ENCODE measurements at places on chromosomes 3 and 15.

- DNase-seq, result no peak
These were observed 104.2 kb downstream of the AGBL1 start for GRCh38 chr15:86183596-86184491.

DNA sequence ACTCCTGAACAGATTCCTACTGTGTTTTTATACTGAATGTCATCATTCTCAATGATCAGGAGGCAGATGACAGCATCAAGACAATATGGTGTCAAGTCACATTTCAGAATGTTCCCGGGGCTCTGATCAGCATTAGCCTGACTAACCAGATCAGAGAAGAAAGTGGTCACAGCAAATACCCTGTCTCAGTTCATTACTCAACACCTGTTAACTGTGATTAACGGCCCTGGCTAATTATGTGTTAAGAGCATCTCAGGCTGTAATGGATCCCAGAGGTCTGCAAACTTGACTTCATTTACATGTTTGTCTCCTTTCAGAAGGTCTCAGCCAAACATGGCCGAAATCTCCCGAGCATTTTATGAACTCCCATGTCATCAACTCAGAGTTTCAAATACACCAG lies 833.7 kb downstream of the FHIT start:
- no peak for DNase-seq

DNA sequence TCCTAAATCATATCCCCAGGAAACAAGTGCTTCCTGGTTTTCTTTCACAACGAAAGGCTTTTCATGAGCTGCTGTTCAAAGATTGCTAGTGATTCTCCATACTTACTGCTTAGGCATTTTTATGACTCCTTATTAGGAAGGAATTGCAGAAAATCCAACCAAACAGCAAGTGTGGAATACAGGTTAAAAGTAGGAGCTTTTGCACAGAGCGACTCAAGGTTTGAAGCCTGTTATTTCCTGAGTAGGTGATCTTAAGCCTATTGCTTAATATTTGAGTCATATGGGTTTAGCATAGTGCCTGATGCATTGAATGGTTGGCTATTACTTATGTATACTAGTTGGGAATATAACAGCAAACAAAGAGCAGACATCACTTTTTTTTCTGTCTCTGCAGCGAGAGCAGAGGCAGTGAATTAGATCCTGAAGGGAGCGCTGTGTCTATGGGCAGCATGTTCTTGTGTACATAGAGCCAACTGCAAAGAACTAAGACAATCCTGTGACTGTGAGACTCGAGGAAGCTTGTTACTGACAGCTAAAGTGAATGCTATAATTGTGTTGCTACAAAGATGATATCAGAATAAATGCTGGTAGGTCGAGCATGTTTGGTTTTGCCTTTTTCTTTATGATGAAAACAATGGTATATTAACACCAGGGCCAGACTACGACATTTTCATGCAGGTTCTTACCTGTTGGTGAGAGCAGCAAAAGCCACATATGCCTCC lies 6.3 kb downstream of the TM4SF1 start:
- DNase-seq, result peak; percentile 24

- peak; percentile 57 for DNase-seq
These were observed 119.8 kb downstream of the ADCY5 start for GRCh38 chr3:123328851-123329635.

GRCh38 chr3:136728918-136729317 lies 23.3 kb downstream of the STAG1 start:
- DNase-seq, result no peak

DNA sequence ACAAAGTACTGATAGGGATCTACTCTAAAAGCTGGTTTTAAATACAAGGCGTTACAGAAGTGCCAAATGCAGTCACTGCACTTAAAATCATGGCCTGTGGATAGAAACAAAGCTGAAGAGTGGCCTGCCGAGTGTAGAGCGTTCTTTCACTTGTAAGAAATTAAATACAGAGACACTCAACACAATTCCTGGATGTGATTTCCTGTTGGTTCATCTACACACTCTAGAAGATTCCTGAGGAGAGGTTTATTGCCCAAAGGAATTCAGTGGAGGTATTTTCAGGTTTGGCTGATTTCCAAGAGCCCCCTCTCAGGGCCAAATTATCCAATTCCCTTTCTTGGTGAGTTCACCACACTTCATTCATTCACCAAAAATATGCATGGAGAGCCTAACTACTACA lies 200.3 kb upstream of the IL12A start:
- DNase-seq, result no peak

DNA sequence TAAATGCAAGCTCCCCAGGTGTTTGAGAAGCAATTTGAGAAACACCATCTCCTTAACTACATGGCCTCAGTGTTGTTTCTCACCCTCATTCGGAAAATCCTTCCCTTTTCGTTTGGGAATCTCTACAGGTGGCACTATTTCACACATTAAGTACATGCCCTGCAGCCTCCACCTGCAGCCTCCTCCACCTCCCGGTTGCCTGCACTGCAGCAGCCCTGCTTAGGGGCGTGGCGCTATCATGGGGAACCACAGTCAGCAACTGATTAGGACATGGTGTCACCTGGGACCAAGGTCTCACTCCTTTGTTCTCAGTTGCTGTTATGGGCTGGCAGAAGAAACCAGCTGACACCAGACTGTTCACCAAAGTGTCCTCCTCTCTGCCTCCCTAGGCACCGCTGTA lies 11.7 kb upstream of the ZNF774 start:
- DNase-seq, result peak; percentile 1

DNA sequence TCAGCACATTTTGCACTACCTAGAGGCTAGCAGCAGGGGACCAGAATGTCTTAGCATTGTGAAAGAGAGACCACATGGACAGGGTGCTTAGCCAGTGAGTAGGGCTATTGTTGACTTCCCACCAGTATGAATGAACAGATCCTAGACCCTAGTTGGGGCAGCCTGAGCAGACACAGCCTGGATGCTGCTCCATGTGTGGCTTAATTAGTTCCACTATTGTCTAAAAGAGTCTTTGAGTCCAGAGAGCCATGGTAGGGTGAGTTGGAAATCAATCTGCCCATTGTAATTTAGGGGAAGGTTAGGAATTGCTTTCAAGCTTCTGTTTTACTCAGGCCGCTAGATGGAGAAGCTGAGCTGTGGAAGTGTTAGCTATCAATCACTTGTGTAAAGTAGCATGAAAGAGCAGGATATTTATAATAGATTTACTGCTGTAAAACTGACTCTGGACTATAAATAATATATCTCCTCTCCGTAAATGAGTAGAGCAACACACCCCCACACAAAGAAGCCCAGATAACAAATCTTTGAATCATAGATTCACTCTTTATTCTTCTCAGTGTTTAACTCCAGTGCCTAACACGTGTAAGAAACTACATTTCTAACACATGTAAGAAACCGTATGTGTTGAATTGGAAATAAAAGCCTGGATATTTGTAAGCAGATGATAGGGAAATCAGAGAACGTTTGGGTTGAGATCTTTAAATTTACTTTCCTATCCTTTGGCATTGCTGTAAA lies 4.1 kb upstream of the GCSAM start:
- peak; percentile 15 for DNase-seq

DNA sequence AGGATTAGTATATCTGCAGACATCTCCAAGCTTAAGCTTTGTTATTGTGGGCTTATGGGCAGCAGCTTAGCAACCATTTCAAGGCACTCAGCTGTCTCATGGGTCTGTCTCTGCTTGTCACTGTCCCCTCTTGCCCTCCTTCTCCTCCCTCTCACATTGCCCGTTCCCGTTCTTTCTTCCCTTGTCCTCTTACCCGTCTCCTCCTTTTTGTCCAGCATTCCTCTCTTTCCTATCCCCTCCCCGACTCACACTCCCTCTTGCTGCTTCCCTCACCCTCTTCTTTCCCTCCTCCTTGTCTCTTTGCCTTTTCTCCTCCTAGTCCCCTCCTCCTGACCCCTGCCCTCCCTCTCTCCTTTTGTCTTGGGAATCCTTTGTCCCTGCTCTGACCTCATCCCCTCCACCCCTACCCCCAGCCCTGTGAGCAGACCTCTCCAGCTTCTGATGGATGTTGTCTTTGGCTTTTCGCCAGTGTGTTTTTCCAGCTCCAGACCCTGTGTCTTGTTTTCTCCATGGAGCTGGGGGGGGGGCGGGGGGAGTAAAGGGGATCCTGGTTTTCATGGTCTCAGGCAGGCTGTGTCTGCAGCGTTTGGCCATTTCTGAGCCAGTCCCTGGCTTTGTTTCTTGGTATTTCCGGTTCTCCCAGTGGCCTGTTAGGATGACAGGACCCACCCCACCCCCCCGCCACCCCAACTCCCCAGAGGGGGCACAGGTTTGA lies 47.9 kb upstream of the TRAK1 start:
- DNase-seq, result peak; percentile 53

DNA sequence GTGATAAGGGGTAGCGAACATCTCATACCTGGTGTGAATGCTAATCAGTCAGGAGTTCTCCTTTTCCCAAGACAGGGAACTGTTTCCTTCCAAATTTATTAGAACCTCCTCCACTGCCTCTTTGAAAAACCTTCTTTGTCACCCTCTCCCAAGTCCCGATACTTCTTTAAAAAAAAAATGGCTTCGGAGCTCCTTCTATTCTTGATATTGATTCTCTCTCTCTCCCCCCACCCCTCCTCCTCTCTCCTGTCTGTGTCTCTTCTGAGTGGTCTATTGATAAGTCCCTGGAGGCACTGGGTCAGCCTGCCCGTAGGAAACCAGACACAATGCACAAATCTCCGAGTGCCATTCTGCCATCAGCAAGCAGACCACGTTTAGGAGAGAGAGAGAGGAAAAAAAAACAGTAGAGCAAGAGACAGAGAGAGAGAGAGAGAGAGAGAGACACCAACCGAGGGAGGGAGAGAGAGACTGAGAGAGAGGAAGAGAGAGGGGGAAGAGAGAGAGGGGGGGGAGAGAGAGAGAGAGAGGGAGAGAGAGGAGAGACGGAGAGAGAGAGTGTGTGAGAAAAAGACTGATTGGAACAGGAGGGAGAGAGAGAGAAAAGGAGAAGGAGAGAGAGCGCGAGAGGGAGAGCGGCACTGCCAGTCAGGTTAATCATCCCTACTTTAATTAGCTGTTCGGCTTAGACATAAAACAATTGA lies 160.9 kb downstream of the TIGIT start:
- peak; percentile 69 for DNase-seq

DNA sequence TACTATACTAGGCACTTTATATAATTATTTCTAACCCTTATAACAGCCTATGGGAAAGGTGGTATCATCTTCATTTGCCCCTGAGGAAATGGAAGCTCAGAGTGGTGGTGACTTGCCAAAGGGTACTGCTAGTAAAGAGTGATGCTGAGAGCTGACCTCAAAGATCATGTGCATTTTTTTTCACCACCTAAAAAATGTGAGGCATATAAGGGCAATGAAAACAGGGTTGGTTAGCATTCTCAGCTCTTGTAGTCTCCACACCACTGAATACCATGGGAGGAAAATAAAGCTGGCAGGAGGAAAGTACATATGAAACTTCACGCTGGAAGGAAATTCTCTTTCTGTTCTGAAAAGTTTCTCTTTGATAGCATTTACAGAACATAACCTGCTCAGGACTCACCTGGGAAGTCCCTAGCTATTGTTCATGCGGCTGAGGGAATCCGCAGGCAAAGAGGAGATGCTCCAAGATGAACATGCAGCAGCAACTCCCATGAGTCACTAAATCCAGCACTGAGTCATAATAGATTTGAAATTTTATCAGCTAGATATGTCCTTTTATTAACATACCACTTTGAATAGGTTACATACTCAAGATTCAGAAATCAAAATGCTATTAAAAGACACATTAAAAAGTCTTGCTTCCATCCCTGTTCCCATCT lies 17.3 kb downstream of the FAIM start:
- DNase-seq, result no peak

DNA sequence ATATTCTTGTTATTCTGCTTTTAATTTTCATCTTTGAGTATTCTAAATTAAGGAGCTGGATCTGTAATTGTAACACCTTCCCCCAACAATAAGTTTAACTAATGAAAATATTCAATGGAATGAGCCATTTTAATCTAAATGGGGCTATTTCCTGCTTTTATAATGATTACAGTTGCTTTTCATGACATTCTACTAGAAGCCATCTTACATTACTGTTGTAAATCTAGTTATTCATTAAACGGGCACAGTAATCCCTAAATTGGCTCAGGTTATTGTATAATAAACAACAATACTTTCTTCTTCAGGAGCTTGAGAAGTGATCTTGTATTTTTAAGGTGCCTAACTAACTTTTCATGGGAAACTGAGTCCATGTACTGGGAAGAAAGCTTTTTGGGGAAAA lies 8.5 kb downstream of the FLNB start:
- DNase-seq, result no peak

DNA sequence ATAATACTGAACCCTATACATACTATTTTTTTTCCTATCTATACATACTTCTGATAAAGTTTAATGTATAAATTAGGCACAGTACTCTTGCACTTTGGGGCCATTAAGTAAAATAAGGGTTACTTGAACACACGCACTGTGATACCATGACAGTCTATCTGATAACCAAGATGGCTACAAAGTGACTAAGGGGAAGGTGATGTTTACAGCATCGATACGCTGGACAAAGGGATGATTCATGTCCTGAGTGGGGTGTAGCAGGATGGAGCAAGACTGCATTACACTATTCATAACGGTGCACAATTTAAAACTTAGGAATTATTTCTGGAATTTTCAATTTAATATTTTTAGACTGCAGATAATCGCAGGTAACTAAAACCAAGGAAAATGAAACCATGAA lies 30.0 kb upstream of the SLC2A2 start:
- no peak for DNase-seq

GRCh38 chr15:42349186-42349585 lies 10.1 kb upstream of the CAPN3 start:
- DNase-seq, result no peak

- peak; percentile 53 for DNase-seq
These were observed 92.1 kb downstream of the DTWD1 start for GRCh38 chr15:49712846-49713450.

DNA sequence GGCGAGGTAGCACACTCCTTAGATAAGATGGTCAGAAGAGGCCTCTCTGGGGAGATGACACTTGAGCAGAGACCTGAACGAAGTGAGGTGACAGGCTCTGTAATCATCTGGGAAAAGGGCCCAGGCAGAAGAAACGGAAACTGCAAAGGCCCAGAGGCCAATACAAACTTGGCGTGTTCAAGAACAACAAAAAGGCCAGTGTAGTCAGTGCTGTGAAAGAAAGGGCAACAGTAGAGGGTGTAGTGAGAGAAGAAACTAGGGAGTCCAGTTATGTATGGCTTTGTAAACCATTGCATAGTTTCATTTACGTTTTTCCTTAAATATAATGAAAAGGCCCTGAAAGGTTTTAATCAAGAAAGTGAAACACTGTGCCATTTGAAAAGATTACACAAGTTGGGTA lies 31.8 kb downstream of the PLD1 start:
- no peak for DNase-seq

DNA sequence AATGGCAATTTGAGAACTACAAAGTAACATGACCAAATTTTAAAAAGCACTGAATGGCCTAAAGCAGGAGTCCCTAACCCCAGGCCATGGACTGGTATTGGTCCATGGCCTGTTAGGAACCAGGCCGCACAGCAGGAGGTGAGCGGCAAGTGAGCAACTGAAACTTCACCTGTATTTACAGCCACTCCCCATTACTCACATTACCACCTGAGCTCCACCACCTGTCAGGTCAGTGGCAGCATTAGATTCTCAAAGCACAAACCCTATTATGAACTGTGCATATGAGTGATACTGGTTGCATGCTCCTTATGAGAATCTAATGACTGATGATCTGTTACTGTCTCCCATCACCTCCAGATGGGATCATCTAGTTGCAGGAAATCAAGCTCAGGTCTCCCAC lies 48.8 kb downstream of the SENP7 start:
- no peak for DNase-seq

GRCh38 chr3:194318511-194319161 lies 32.5 kb downstream of the CPN2 start:
- DNase-seq, result no peak

All from NCI-H345 (cell line).